ENCODE measurements at places on chromosomes 3 and 15.

DNA sequence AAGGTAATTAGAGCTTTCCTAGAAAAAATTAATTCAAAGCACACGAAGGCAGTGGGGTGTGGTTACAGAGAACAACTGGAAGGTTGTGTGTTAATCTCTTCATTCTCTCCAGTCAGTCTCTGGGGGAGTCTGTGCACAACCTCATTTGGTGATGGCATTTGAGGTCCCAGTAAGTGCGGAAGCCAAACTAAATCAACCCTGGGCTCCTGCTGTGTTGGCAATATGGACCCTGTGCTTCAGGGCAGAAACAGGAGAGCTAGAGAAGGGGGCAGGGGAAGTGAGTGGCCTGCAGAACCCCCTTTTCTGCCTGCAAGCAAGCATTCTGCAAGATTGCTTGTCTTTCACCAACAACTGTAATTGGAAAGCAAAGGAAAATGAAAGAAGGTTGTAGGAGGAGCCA is 195.9 kb upstream of the ST8SIA2 start:
- DNase-seq = no peak

- no peak for DNase-seq
Observed at GRCh38 chr15:34116620-34117019, 14.7 kb downstream of the PGBD4 start.

- DNase-seq = no peak
Observed at GRCh38 chr3:30443756-30444673, 162.4 kb upstream of the TGFBR2 start.

- no peak for DNase-seq
Observed at GRCh38 chr3:189340680-189341460, 169.1 kb downstream of the TPRG1 start.

GRCh38 chr3:94162700-94163099 is 99.8 kb downstream of the NSUN3 start:
- DNase-seq = no peak

- no peak for DNase-seq
Observed at GRCh38 chr3:15292765-15293522, 39.4 kb downstream of the SH3BP5 start.

DNA sequence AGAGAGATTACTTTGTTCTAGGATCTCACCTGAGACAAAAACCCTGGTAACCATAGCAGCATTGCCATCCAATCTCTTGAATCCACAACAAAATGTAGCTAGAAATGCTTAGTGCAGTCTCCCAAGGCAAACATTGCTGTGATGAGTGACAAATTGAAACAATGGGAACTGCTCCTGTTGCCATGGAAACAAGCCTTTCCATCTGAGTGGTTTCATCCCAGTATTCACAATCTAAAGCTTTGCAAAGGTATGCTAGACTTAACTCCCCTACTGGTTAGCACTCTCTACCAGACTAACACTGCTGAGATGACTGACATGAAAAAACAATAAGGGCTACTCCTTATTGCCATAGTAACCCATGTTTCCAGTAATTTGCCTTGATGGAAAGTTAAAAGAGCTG is 172.6 kb upstream of the CNTN3 start:
- no peak for DNase-seq

DNA sequence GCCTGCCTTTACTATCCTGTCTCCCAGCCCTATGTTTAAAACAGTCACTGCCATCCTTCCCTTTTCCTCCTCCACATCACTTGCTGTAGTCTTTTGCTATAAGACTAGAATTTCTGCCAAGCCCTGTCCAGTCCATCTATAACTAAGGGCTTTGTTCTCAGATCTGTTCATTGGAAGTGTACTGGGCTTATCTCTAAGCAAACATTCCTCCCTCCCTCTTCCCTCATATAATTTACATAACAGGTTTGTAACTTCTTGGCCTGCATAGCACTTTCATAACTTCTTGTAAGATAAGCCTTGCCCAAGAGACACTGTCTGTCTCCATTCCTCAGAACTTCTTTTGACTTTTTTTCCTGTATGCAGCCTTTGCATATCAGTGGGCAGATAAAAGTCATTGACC is 16.7 kb downstream of the TPRG1 start:
- DNase-seq = no peak

DNA sequence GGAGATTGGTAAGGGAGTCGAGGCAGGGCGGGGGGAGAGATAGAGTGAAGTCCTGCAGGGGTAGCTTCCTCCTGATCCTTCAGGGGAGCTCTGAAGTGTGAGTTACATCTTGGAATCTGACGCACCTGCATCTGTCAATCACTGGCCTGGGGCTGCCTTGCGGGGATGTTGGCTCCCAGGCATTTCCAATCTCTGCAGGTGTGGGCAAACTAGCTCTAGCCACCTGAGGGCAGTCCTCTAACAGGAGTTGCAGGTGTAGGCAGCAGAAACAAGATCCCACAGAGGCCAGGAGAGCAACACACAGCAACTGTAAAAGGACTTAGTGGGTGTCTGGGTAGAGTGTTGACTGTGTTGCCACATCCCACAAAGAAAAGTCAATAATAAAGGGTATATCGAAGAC is 63.6 kb downstream of the ZNF621 start:
- DNase-seq = no peak

DNA sequence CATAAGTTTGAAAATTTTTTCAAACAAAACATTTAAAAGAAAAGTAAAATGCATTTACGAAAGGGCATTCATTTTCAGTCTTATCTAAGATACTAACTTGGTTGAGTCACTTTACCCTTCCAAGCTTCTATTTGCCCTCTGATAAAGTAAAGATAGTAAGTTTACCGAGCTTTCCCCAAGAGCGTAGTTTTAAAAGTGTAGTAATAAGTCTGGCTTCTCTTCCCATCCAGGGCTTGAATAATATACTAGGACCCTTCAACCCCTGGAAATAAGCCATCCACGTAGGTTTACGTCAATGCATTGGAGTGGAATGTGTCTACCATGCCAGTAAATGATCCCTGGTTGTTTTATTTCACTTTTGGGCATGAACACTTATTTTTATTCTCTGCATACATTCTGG is 608.3 kb downstream of the NTRK3 start:
- no peak for DNase-seq

DNA sequence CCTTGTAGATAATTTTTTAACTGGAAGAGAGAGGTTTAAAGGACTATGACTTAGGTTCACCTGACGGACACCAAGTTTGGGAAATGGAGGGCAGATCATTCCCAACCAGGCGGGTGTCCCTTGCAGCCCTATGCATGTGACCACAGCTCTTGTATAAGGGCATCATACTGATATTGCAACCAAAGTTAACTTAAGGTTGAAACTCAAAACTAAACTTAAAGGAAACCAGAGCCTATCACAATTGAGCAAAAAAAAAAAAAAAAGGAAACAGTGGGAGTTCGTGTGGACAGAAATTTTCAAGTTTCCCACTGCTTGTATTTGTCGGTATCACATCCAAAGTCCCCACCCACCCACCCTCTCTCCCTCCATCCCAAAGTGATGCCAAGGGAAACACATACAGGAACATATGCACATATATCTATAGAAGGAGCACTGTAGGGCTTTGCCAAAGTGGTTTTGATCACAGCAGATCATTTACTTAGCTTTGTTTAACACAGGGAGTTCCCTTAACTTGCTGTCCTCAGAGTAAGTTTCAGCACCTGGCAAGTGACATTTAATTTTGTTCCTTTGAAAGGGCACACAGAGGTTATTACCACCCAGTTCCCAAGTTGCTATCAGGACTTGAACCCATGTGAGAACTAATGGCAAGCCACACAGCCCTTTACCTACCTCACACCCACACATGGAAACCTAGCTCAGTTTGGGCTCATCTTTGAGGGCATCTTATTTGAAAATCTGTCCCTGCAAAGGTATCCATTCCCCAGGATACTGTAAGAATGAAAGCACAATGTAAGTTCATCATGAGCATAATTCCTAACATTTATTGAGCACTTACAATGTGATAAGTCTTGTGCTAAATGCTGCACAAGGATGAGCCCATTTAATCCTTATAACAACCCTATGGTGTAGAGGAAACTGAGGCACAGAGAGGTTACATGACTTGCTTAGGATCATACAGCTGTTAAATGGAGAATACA is 204.5 kb upstream of the CMC1 start:
- no peak for DNase-seq

DNA sequence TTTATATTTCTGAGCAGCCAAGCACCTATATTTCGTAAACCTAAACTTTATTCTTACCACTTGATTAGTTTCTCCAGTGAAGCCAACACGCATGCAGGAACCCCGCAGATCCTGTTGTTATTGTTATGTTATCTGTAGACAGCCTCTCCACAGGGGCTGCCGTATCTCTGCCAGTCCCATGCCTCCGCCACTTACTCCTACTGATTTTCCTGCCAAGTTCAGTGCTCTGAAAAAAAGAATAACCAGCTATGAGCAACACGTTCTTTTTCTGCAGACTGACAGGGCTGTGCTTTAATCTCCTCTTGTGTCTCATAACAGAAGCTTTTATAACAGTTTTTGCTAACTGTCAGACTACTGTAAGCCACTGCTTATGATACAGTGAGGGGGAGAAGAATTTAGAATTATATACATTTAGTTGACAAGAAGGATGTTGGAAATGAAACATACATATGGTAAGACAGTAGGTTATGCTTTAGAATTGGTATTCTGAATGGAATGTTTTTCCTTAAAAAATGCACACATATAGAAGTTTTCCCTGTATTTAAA is 347.4 kb downstream of the SI start:
- DNase-seq = no peak

DNA sequence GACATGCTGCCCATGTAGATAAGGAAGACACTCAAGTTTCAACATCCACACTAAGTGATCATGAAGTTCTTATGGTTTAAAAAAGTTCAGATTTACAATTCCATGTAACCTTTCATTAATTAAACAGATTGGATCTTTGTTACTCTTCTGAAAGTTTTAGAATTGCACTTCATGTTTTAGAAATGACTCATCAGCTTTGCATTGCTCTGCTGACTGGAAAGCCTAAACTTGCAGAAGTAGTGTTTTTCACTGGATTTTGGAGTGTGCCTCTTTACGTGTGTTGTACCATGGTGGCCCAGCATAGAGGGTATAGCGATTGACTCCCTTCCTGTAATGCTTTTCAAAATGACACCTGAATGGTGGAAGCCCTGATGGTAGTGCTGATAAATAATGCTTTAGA is 157.9 kb downstream of the BBX start:
- DNase-seq = no peak

DNA sequence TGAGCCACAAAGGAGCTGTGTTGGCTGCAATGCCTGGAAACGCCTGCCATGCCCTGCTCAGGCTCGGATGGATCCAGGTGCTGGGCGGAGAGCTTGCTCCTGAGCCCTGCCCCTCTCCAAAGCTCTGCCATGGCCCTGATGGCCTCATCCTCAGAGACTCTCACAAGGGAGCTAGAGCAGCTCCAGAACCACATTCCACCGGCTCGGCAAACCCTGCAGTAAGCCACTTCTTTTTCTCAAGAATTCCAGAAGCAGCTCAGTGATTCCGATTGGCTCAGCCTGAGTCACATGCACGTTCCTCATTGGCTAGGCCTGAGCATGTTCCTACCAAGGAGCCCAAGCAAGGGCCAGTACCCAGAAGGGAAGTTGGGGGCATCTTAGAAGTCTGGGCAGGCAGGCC is 24.8 kb downstream of the TPRA1 start:
- DNase-seq = no peak

DNA sequence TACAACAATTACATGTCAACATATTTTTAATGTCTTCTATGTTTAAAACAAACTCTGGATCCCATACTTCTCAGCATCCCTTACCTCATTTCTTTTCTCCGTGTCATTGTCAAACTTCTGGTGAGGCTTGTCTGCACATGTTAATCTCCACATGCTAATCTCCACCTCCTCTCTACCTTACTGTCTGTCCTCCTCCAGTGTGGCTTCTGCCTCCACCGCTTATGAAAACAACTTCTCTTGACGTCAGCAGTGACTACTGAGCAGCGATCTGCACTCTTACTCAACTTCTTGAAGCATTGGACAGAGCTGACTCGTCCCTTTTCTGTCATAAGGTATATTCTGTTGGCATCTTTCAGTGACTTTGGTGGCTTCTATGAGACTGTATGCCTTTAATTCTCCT is 338.2 kb upstream of the THRB start:
- DNase-seq = no peak

DNA sequence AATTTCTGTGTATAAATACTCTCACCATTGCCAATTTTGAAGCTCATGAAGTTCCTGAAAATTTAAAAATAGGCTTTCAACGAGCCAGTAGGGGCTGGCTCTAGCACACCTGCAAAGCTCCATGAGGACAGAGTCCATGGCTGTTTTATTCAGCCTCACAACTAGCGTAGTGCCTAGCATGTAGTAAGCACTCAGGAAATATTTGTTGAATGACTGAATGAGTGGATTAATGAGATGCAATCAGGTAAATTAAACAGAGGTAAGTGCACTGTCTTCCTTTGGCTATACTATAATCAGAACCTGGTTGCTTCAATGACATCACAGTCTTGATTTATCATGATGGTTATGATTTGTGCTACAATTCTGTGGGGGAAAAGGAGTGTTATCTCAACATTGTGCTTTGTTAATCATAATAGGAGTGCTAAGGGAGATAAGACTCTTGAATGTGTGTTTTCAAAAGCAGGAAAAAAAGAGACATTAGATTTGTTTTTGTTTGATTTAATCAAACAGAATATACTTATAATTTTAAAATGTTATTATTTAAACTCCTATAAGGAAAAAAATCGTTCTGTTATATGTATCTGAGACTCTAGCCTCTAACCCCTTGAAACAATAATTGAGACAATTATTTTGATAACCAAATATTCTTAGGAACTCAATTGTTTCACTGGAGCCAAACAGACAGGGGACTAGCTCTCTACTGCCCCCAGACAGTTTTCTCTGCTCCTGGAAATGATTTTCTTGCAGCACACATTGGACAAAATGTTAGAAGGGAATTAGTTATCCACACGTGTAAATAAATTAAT is 171.7 kb upstream of the ATP11B start:
- no peak for DNase-seq

DNA sequence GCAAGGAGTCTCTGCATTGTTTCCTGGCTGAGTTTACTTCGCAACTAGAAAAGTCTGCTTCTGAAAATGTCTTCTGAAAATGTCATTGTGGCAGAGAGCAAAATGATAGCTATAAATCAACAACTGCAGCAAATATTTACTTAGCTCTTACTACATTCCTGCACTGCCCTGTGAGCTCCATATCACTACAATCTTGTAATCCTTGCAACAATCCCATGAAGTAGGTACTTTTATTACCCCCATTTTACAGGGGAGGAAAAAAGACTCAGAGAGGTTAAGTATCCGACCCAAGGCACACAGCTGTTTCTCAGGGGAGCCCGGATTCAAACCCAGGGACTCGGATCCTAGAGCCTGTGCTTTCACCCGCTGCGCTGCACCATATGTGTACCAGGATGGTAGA is 34.2 kb upstream of the SPTBN5 start:
- no peak for DNase-seq

DNA sequence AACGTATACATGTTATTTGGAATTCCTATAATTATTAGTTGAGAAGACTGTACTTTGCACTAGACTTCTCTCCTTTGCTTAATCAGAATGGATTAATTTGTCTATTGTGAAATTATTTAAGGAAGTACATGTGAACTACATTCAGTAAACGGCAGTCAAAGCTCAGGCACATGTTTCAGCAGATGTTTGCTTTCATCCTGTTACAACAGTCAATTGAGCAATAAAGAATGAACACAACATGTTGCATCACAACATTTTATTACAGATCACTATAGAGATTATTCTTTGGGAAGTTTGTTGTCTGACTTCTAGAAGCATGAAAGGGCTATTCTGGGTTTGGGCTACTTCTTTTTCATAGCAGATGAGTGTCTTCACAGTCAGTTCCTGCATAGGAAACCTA is 39.2 kb downstream of the RAB27A start:
- no peak for DNase-seq

GRCh38 chr3:194836661-194837060 is 151.0 kb downstream of the FAM43A start:
- DNase-seq = no peak

Measured in NCI-H187 treated with DMSO at 0.1 percent for 48 hours (cell line).